Activated T-helper 1 cell treated with Interleukin-2 at 50 U/mL for 16 hours (primary cell): ENCODE measurements at places on chromosomes 4 and X.
A peak's percentile ranks its signal among the peaks of the same experiment; 100 is the strongest.

- no peak for DNase-seq
Measured at GRCh38 chr4:105014635-105015034, 132.0 kb upstream of the TET2 start.

GRCh38 chr4:148300877-148301276, 141.3 kb downstream of the NR3C2 start:
- DNase-seq: no peak

GRCh38 chr4:36278789-36279188, 2.6 kb upstream of the DTHD1 start:
- no peak for DNase-seq

DNA sequence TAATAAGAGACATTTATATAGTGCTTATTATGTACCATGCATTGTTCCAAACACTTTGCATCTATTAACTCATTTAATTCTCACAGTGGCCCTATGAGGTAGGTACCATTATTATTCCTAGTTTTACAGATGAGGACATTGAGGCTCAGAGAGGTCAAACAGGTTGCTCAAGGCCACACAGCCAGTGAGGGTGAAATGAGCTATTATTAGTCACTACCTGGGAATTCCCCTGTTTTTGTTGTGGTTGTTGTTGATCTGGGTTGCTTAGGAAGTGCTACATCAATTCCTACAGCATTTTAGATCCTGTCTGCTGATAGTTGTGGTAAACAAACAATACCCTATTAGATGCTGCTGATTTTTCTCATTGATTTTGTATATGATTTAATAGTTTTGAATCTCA, 41.2 kb downstream of the APLN start:
- no peak for DNase-seq

GRCh38 chr4:109588176-109588575, 28.1 kb downstream of the MCUB start:
- DNase-seq: peak; percentile 9

DNA sequence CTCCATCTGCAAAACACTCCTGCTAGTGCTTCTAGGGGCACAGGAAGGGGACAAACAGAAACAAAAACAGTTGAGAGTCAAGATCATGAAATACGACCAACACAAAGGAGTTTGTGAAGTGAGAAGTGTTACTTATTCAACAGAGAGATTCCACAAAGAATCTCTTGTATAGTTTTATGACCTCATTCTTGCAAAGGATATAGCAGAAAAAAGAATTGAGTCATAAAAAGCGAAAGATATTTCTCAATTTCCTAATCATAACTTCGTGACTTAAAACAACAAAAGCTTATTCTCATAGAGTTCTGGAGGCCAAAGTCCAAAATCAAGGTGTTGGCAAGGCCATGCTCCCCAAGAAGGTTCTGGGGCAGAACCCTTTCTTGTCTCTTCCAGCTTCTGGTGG, 40.7 kb downstream of the TIGD4 start:
- no peak for DNase-seq

GRCh38 chrX:122913134-122913533, 270.9 kb upstream of the GRIA3 start:
- DNase-seq: no peak

- no peak for DNase-seq
Measured at GRCh38 chr4:130850019-130850524, 1754.1 kb downstream of the C4orf33 start.

- DNase-seq: no peak
Measured at GRCh38 chr4:95386410-95386809, 162.4 kb downstream of the UNC5C start.

GRCh38 chr4:141220271-141220670, 424 bp upstream of the ZNF330 start:
- DNase-seq: no peak
